Kidney (tissue), 22 donors: ENCODE measurements at places on chromosomes 1 and 21. TPM values are rescaled to one million over a fixed set of nuclear protein-coding genes. Genes with fewer than 3 reads are reported as not detected.

GRCh38 chr1:147641291-147641690, 29.0 kb downstream of the ACP6 start:
- no peaks in the 10 kb centered on the region for H3K4me1 ChIP-seq
- no peak overlapping the region for H3K4me3 ChIP-seq
- DNase-seq: no peak
- H3K36me3 ChIP-seq: peaks cover 3% of the 10 kb centered on the region
- no peak overlapping the region for H3K27ac ChIP-seq

DNA sequence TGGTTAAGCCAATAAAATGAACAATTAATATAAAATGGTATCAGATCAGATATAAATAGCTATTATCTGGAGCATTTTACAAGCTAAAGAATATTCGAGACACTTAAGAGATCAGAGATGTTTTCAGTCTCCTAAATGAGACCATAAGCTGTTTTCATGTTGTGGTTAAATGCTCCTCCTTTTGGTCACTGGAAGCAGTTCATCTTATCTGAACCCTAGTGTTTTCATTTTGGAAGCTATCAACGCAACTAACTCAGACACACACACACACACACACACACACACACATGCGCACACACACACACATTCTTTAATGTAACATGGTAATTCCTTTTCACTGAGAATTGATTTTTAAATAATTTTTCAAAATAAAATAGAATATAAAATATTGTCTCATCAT, 10.0 kb upstream of the LRRC8C start:
- H3K4me3 ChIP-seq: no peak overlapping the region
- no peak overlapping the region for H3K27ac ChIP-seq
- no peaks in the 10 kb centered on the region for H3K36me3 ChIP-seq
- no peak for DNase-seq
- no peaks in the 10 kb centered on the region for H3K4me1 ChIP-seq
- H3K27me3 ChIP-seq: no peaks in the 10 kb centered on the region

DNA sequence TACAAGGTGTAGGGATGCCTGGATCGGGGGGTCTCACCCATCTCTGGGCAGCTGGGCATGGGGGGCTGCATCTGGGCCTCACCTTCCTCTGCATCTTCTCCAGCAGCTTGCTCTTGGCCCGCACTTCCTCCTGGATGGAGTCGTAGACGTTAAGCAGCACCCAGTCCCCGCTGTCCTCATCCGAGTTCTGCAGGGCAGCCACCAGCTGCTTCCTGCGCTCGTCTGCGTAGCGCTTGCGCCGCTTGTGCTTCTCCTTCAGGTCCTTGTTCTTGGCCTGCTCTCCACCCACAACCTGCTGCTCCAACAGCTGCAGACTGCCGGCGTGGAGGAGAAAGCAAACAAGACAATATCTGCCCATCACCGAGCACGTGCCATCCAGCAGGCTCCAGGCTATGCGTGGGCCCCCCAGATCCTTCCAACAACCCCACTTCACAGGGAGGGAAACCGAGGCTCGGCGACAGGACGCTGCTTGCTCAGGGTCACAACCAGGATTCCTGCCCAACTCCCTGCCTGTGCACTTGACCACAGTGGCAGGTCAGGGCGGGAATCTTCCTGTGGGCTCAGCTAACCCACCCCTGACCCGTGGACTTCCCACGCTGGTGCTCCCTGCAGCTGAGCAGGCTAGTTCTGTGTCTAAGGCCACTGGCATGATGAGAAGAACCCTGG, 21.5 kb upstream of the DDOST start:
- no peak overlapping the region for H3K4me3 ChIP-seq
- no peaks in the 10 kb centered on the region for H3K4me1 ChIP-seq
- no peak for DNase-seq
- no peaks in the 10 kb centered on the region for H3K36me3 ChIP-seq
- H3K27me3 ChIP-seq: no peaks in the 10 kb centered on the region

- H3K27me3 ChIP-seq: no peaks in the 10 kb centered on the region
- peaks cover 12% of the 10 kb centered on the region for H3K36me3 ChIP-seq
- peak overlapping the region; percentile 95 for H3K4me3 ChIP-seq
- peak; percentile 93 for DNase-seq
- H3K27ac ChIP-seq: peak overlapping the region; percentile 98
- peaks cover 31% of the 10 kb centered on the region for H3K4me1 ChIP-seq
Observed at GRCh38 chr1:6601049-6601922, 1.4 kb downstream of the KLHL21 start.

- no peaks in the 10 kb centered on the region for H3K27me3 ChIP-seq
- H3K4me3 ChIP-seq: no peak overlapping the region
- H3K4me1 ChIP-seq: no peaks in the 10 kb centered on the region
Observed at GRCh38 chr1:244353551-244354091, 98.1 kb downstream of the ADSS2 start.

- H3K36me3 ChIP-seq: no peaks in the 10 kb centered on the region
- H3K27me3 ChIP-seq: no peaks in the 10 kb centered on the region
- no peaks in the 10 kb centered on the region for H3K4me1 ChIP-seq
- no peak overlapping the region for H3K4me3 ChIP-seq
- no peak overlapping the region for H3K27ac ChIP-seq
Observed at GRCh38 chr1:203378556-203379245, 27.8 kb upstream of the FMOD start.

The CFAP74 gene
- total RNA-seq: not detected

The INKA2 gene
- 5.6 TPM for total RNA-seq

The SPRR2E gene
- total RNA-seq: not detected

DNA sequence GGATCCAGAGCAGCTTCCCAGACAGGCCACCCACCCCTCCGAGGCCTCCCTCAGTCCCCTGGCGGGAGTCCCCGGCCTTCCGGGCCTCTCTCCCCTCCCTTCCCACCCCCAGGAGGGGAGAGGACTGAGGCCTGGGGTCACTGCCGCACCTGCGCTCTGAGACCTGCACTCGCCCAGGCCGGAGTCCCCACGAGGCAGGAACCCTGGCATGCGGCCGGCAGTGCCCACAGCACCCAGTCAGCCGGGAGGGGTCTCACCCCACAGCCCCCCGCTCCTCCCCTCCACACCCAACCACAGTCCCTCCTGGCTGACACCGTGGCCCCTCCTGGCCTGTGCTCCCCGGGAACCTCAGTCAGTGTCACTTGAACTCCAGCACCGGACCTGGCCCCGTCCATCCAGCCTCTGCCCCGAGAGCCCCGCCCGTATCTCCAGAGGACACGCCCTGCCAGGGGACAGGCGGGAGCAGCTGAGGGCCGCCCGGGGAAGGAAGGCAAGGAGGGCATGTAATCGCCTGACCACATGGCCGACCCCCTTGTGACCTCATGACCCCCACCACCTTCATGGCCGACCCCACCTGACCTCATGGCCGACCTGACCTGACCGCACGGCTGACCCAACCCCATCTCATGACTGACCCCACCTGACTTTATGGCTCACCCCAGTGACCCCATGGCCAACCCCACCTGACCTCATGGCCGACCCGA, 28.7 kb upstream of the TTLL10 start:
- no peaks in the 10 kb centered on the region for H3K4me1 ChIP-seq
- no peak for DNase-seq
- no peaks in the 10 kb centered on the region for H3K27me3 ChIP-seq
- peak overlapping the region; percentile 17 for H3K27ac ChIP-seq
- H3K4me3 ChIP-seq: no peak overlapping the region

- no peak overlapping the region for H3K27ac ChIP-seq
- H3K36me3 ChIP-seq: peaks cover 5% of the 10 kb centered on the region
- H3K4me1 ChIP-seq: no peaks in the 10 kb centered on the region
Observed at GRCh38 chr1:230681599-230681998, 32.3 kb downstream of the AGT start.

The TCP10L gene
- total RNA-seq: 2.2 TPM

The ECM1 gene
- total RNA-seq: 9.2 TPM

DNA sequence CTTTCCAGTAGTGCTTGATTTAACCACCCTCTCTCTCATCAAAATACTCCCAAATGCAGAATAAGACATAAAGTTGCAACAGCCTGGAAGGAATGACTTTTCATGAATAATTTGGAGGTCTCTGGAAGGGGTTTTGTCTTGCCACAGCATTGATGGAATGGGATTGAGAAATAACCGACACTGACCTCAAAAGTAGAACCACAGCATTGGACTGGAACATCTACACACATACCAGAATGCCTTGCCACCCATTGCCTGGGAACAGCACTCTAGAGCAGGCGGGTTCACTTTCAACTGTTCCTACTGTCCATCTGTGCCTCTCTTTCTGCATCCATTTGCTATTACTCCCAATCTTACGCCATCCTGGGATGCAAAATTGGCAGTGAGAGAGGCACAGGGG, 149.1 kb upstream of the USP24 start:
- H3K4me3 ChIP-seq: no peak overlapping the region
- DNase-seq: no peak
- H3K27ac ChIP-seq: no peak overlapping the region
- H3K36me3 ChIP-seq: no peaks in the 10 kb centered on the region

The ABCA4 gene
- total RNA-seq: 1.5 TPM

- peak overlapping the region; percentile 21 for H3K4me3 ChIP-seq
- no peak for DNase-seq
- no peaks in the 10 kb centered on the region for H3K27me3 ChIP-seq
- H3K4me1 ChIP-seq: peaks cover 21% of the 10 kb centered on the region
- H3K36me3 ChIP-seq: no peaks in the 10 kb centered on the region
Observed at GRCh38 chr1:36161641-36162531, 5.9 kb downstream of the MAP7D1 start.

- no peak overlapping the region for H3K27ac ChIP-seq
- H3K4me3 ChIP-seq: no peak overlapping the region
- DNase-seq: no peak
Observed at GRCh38 chr1:156433032-156433431, 64.0 kb downstream of the RHBG start.

The MSH4 gene
- total RNA-seq: 0.41 TPM

The RGS13 gene
- 2.1 TPM for total RNA-seq

- no peak for DNase-seq
- H3K4me3 ChIP-seq: no peak overlapping the region
- no peaks in the 10 kb centered on the region for H3K27me3 ChIP-seq
- H3K4me1 ChIP-seq: no peaks in the 10 kb centered on the region
Observed at GRCh38 chr21:41418393-41418792, 7.6 kb upstream of the MX1 start.
